A172 (cell line): ENCODE measurements at places on chromosomes 1 and 21. TPM values are rescaled to one million over a fixed set of nuclear protein-coding genes. Genes with fewer than 3 reads are reported as not detected.
A peak's percentile ranks its signal among the peaks of the same experiment; 100 is the strongest.

DNA sequence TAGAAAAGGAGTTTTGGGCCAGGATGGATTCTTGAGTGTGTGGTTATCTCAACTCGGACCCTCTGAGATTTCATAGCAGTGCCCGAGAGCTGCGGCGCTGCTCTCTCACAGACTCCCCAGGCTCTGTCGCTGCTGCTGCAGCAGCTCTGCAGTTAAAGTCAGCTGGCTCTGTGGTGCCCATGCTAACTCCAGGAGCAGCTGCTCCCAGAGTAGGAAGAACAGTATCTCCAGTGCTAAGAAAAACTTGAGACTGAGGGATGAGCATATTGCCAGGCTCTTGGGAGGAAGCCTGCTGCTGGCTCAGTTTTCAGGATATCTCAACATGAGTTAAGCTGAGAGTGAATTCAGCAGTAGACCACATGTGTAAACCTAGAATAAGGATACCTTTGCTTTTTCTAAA lies 4.5 kb downstream of the LCE2D start:
- no peak for DNase-seq

- DNase-seq = no peak
These were observed 12.1 kb downstream of the SAMD11 start for GRCh38 chr1:935751-936231.

DNA sequence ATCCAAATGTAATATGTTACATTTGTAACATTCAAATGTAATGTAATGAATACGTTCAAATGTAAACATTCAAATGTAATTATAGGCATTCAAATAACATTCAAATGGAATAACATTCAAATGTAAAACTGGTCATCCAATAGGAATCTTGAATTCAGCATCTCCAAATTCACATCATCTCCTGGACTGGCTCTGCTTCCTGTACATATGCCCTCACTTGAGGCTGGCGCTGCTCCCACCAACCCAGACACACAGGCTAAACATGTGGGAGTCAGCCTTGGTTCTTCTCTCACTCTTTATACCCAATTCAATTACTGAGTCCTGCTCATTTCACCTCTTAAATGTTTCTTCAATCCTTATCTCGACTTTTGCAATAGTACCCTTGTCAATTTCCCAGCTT lies 6.9 kb downstream of the EBNA1BP2 start:
- DNase-seq = no peak

DNA sequence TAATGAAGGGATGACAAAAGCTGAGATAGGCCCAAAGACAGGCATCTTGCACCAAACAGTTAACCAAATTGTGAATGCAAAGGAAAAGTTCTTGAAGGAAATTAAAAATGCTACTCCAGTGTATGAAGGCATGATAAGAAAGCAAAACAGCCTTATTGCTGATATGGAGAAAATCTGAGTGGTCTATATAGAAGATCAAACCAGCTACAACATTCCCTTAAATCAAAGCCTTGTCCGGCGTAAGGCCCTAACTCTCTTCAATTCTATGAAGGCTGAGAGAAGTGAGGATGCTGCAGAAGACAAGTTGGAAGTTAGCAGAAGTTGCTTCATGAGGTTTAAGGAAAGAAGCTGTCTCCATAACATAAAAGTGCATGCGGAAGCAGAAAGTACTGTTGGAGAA lies 4.3 kb upstream of the ANGEL2 start:
- no peak for DNase-seq

GRCh38 chr21:41170442-41170841 lies 2.5 kb downstream of the BACE2 start:
- peak; percentile 57 for DNase-seq

The DHX9 gene
- 176 and 182 TPM in 2 replicates for total RNA-seq

- DNase-seq = no peak
These were observed 989.0 kb downstream of the PLA2G4A start for GRCh38 chr1:187817782-187818181.

- no peak for DNase-seq
These were observed 10.3 kb upstream of the PODN start for GRCh38 chr1:53051676-53052075.

The KCNN3 gene
- 0.10 and 0.36 TPM in 2 replicates for total RNA-seq

GRCh38 chr1:60470246-60470645 lies 396.7 kb upstream of the C1orf87 start:
- no peak for DNase-seq

The LCE6A gene
- total RNA-seq = not detected in 2 replicates

The PLEKHA6 gene
- 0.02 and 0.17 TPM in 2 replicates for total RNA-seq

GRCh38 chr1:231266811-231267322 lies 25.9 kb downstream of the GNPAT start:
- DNase-seq = no peak

DNA sequence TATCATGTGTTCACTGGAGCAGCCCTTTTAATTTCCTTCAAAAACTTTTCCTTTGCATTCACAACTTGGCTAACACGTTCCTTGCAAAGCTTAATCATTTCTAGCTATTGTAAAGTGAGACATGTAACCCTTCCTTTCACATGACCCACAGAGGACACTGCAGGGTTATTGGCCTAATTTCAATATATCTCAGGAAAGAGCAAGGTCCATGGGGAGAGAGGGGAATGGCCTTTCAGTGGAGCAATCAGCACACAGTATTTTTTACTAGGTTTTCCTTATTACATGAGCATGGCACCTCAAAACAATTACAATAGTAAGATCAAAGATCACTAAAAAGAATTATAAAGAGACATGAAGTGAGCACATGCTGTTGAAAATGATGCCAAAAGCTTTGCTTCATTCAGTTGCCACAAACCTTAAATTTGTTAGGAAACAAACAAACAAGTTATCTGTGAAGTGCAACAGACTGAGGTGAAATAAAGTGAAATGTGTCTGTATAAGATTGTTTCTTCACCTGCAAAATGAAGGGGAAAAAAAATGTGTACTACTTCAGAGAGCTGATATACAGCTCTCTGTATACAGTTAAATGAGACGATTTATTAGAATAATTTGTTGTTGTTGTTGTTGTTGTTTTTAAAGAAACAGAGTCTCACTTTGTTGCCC lies 61.5 kb downstream of the EIF4G3 start:
- no peak for DNase-seq

GRCh38 chr1:204473400-204473965 lies 21.1 kb downstream of the PIK3C2B start:
- DNase-seq = no peak
